Karpas-422 (cell line): ENCODE measurements at places on chromosomes 12 and 14.

GRCh38 chr14:100429537-100429936 lies 106.4 kb downstream of the SLC25A47 start:
- DNase-seq, result no peak
- H3K27me3 ChIP-seq, result no peaks in the 10 kb centered on the region
- no peak overlapping the region for H3K4me3 ChIP-seq
- H3K36me3 ChIP-seq, result no peaks in the 10 kb centered on the region
- no peak overlapping the region for H3K27ac ChIP-seq

DNA sequence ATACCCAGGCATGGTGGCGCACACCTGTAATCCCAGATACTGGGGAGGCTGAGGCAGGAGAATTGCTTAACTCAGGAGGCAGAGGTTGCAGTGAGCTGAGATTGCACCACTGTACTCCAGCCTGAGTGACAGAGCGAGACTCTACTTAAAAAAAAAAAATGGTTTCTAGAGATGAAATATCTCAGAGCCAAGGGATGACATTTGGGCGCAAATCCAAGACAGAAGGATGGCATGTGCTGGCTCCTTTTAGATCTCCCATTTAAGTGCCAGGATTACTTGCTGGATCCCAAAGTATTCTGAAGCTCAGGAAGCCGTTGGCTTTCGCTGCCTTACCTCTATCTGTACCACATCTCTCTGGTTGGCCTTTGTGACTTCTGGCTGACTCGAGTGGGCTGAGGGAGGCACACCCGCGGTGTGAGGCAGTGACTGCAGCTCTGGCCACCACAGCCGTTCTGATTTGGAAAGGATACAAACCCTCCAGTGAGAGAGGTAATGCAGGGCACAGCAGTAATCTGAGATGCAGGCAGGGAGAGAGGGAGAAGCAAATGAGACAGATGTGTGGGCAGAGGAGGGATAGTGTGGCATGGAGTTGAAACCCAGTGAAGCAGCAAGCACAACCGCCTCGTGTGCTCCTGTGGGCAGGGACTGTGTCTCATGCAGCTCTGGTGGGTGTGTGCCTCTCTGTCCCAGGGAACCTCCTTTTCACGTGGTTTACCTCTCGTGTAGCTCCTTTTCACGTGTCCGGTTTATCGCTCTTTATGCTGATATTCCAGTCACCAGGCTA lies 4.9 kb downstream of the B4GALNT3 start:
- H3K36me3 ChIP-seq, result no peaks in the 10 kb centered on the region
- no peaks in the 10 kb centered on the region; the same call in none of the 2 replicates for H3K4me1 ChIP-seq
- no peak for DNase-seq
- H3K27me3 ChIP-seq, result no peaks in the 10 kb centered on the region
- H3K4me3 ChIP-seq, result no peak overlapping the region
- H3K27ac ChIP-seq, result no peak overlapping the region

DNA sequence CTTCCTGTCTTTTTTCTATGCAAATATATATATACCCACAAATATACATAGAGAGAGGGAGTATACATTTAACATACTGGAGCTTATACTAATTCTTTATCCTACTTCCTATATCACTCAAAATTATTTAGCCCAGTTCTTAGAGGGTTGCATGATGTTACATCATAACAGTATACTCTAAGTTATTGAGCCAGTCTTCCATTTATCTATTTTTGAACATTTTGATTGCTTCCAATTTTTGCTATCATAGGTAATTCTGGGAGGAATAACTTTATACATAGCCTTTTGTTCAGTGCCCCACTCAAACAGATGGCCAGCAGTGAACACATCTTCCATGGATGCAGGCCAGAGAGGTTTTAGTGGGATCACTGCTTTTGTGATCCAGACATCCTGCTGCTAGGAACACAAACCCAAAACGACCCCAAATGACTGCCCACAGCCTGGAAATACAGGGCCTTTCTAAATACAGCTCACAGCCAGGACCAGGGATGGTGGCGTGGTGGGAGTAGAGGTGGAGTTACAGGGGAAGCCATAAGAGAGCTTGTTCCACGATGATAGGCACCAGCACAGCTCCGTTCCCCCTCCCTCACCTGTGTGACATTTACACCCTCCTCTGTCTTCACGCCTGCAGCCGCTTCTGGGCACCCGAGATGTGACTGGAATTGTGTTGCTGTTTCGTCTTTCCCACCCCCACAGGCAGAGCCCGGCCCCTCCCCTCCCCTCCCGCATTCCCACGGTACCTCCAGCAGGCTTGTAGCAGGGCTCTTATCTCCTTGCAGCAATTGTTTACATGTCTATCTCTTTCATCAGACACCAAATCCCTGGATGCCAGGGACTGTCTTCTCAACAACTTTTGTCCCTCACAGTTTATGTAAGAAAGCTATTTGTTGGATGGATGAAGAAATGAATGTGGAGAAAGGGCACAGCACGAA lies 30.7 kb upstream of the HDAC7 start:
- H3K27ac ChIP-seq, result no peak overlapping the region
- no peak overlapping the region for H3K4me3 ChIP-seq
- H3K4me1 ChIP-seq, result no peaks in the 10 kb centered on the region
- no peaks in the 10 kb centered on the region for H3K36me3 ChIP-seq
- H3K27me3 ChIP-seq, result no peaks in the 10 kb centered on the region

DNA sequence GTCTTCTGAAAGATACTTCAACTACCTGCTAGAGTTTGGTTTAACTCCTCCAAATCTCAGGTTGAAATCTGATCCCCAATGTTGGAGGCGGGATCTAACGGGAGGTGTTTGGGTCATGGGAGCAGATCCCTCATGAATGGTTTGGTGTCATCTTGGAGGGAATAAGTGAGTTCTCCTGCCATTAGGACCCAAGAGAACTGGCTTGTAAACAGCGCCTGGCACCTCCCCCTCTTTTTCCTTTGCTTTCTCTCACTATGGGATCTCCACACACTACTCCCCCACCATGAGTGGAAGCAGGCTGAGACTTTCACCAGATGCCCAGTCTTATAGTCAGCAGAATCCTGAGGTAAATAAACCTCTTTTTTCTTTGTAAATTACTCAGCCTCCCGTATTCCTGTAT lies 2.5 kb downstream of the CNIH1 start:
- peaks cover 30% of the 10 kb centered on the region for H3K36me3 ChIP-seq
- H3K27ac ChIP-seq, result no peak overlapping the region
